ENCODE measurements at places on chromosomes 6 and 20.

- no peak for DNase-seq
Observed at GRCh38 chr6:134698228-134698627, 251.7 kb downstream of the ALDH8A1 start.

GRCh38 chr6:37680668-37681067 is 17.0 kb downstream of the MDGA1 start:
- no peak for DNase-seq

GRCh38 chr20:17859002-17859615 is 109.5 kb downstream of the SNX5 start:
- DNase-seq: no peak

DNA sequence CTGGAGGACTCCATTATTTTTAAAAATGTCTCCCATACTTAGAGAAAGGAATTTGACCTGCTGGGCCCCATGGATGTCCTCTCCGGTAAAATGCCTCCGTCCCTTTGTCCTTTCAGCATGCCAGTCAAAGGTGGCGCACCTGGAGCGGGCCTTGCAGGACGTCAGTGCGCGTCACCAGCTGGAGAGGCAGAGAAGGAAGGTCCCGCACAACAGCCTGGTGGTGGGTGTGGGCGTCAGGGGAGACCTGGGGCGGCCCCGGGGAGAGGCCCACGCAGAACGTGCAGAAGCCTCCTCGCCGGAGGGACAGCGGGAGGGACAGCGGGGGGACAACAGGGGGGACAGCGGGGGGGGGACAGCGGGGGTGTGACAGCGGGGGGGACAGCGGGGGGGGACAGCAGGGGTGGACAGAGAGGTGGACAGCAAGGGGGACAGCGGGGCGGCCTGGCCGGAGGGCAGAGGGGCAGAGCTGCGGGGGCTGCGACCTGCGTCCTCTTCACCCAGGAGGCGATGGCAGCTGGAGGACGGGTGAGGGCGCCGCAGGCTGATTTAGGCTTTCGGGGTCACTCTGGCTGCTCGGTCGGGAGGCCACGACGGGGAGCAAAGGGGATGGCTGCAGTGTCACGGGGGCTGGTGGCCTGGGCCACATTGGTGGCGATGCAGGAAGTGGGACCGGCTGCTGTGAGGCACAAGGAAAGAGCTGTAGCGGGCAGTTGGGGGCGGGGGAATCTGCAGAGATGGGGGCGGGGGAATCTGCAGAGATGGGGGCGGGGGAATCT is 859 bp upstream of the KIF25 start:
- DNase-seq: no peak

GRCh38 chr6:2543321-2543720 is 207.4 kb downstream of the MYLK4 start:
- DNase-seq: no peak

DNA sequence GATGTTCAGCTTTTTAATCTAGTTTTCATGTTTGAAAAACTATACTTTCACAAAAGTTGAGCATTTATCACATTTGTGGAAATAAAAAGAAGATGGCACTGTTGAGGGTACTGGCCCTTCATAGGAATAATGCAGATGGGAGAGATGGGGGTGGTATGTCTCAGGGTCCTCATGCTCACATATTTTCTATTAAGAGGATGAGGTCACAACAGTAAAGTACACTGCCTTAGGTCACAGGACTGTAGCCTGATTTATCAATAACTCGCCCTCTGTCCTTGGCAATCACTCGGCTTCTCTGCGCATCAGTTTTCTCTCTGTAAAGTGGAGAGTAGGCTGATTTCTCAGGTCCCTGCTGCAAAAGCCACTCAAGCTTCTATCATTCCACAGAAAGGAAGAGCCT is 55.9 kb downstream of the PPP1R3G start:
- DNase-seq: no peak

Data from hematopoietic multipotent progenitor cell (in vitro differentiated cells).